ENCODE measurements at places on chromosomes 1 and 21.
A peak's percentile ranks its signal among the peaks of the same experiment; 100 is the strongest.

- DNase-seq, result no peak
These were observed 374.5 kb downstream of the PLA2G4A start for GRCh38 chr1:187203257-187203656.

DNA sequence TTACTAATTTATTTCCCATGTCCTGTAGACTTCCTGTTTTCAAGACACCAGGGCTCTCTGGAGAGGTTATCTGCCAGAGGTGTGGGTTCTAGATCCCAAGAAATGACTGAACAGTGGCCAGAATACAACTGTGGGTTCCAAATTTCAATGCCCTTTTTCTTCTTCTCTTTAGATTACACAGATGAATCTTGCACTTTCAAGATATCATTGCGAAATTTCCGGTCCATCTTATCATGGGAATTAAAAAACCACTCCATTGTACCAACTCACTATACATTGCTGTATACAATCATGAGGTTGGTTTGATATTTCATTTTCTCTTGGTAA lies 15.0 kb downstream of the IFNAR2 start:
- no peak for DNase-seq

DNA sequence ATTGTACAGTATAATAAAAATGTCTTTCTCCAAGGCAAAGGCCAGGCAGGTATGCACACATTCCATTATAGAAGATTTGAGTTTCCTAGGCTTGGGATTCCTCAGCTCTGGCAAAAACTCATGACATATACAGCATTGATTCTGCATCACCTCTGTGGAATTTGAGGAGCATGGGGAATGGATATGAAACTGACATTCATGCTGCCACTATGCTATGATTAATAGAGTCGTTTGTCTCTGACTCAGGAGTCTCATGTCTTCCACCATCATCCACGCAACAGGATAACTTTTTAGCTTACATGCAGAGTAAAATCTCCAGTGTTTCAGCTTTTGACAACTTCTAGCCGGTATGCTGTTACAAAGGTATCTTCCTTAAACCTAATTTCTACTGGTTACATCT lies 49.8 kb upstream of the ADORA3 start:
- no peak for DNase-seq

DNA sequence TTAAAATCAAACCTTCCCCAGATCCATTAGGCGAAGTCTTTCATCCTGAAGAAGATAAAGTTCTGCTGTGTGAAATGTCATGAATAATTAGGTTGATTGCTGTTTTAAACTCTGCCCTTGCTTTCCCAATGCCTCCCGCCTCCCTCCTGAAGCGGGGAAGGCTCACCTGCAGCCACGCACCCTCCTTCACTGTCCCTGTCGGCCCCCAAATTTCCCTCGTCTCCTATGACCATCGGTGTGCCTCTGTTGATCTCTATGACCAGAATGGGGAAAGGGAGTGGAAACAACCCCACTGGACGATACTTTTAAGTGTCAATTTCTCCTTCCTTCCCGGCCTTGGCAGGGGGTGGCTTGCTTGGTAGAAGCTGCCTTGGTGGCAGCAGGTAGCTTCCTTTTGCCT lies 35.1 kb downstream of the LHX4 start:
- no peak for DNase-seq

GRCh38 chr1:29912425-29912824 lies 676.1 kb downstream of the PTPRU start:
- no peak for DNase-seq

DNA sequence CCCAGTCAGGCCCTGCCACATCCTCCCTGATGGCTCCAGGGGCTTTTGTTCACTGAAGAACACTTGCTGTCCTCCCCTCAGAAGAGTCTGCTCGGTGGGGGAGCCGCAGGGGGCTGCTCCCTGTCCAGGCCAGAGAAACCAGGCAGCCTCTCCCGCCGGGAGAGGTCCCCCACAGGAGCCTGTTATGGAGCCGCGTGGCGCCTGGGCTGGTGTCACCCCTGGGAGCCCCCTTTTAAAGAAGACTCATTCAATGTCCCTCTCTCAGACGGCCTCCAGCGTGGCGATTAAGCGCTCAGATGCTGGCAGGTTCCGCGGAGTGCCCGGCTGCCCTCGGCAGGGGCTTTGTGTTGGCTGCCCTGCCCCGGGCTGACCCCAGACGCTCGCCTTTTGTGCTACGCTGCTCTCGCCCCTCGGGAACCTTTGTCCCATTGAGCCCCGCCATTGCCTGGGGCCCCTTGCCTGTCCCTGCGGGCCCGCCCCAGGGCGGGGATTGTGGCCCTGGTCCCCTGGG lies 43.1 kb downstream of the SKI start:
- DNase-seq, result no peak

DNA sequence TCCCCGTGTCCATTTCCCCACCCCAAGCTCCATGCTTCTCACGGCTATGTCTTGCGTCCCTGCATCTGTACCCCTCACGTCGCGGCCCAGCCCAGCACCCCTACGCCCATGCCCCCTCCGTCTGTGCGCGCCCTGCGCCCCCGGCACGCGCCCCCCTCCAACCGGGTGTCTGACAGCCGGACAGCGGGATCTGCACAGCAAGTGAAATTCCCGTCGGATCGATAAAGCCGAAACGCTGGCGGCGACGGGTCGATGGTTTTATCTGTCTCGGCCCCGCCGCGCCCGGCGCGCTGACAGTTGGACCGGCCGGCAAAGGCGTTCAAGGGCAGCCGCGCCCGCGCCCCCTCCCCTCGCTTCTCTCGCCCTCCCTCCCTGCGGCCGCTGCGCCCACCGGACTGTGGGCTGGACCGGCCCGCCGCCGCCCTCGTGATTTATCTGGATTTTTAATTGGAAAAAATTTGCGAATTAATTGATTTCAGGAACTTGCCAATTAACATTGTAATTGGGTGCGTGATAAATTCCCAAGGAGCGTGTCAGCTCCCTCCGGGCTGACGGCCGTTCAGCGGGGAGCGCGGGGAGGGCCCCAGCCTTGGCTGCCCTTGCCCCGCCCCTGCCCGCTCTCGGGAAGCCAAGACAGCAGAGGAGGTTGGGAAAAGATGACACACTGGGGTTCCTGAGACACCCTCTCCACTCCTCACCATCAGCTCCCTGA lies 57.1 kb downstream of the TMEM53 start:
- no peak for DNase-seq

DNA sequence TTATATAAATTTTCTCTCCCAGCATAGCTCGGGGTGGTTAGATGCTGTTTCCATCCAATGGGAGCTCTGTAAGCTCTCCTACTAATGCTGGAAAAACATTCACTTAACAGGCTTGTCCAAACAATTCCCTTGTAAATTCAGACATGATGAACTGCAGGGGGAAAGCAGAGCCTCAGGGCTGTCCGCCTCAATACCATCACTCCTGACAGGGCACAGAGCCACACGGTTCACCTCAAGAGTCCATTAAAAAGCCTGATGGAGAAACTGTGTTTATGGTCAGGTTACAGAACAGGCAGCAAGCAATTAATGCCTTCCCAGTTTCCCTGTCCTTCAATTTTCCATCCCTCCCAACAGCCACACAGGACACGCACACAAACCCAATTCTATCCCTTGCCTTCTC lies 171.0 kb downstream of the BRINP2 start:
- DNase-seq, result no peak

GRCh38 chr1:42046761-42047507 lies 106.3 kb upstream of the GUCA2B start:
- peak; percentile 20 for DNase-seq

All from NCI-H2227 treated with DMSO at 0.1 percent for 48 hours (cell line).